NCI-H2107 (cell line): ENCODE measurements at places on chromosomes 5 and 9.

- peak; percentile 15 for DNase-seq
Measured at GRCh38 chr9:112751056-112751795, 666 bp downstream of the SNX30 start.

- DNase-seq: no peak
Measured at GRCh38 chr5:52840277-52841050, 52.7 kb downstream of the ITGA1 start.

GRCh38 chr5:113099822-113100221, 123.2 kb downstream of the DCP2 start:
- DNase-seq: no peak

- DNase-seq: no peak
Measured at GRCh38 chr5:150117945-150118560, 31.7 kb upstream of the CSF1R start.

GRCh38 chr5:95712347-95712958, 18.7 kb upstream of the RHOBTB3 start:
- no peak for DNase-seq

GRCh38 chr9:37956904-37957663, 53.2 kb upstream of the SLC25A51 start:
- no peak for DNase-seq

DNA sequence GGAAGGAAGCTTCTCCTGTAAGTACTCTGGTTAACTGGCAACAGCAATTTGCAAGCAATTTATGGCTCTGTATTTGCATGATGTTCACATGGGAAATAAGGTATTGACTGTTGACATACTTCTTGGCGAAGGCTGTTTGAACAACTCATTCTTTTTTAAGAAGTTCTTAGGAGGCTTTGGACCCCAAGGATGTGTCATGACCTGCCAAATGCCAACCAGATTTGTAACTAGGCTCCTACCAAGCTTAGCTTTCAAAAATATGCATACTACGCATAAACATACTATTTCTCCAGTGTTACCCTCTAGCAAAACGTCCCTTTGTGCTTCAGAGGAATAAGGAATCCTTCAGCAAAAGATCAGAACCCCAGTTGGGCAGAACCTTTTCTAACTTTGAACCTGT, 165.2 kb upstream of the MSX2 start:
- DNase-seq: no peak

DNA sequence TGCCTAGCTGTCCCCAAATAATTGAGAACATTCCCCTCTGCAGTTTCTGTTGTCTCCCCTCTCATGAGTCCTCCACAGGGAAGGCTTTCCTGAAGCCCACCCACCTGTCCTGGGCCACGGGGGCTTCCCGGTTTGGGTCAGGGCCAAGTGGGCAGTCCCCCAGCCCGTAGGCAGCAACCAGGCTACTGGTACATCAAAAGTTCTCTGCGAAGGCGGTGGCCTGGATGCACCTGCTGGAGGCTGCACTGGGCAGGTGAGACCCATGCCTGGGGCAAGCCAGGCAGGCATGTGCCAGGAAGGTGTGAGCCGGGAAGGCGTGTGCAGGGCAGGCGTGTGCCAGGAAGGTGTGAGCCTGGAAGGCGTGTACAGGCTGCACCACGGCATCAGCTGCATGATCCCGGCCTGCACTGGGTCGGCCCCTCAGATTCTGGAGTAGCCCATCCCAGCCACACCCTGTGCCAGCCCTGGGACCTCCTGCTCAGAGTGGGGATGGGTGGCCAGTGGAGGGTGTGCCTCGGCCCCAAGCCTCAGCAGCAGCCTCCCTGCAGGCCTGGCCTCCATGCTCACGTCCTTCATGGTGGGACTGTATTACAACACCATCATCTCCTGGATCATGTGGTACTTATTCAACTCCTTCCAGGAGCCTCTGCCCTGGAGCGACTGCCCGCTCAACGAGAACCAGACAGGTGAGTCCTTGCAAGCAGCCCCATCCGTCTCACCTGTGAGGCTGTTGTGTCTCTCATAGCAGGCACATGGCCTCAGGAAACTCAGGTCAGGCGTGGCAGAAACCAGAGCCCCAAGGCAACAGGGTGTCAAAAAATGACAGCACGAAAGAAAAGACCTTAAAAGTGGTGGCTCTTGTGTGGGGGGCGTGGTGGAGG, 8.7 kb downstream of the SLC6A19 start:
- no peak for DNase-seq

- no peak for DNase-seq
Measured at GRCh38 chr5:180387798-180388197, 34.7 kb upstream of the GFPT2 start.

- DNase-seq: no peak
Measured at GRCh38 chr5:180294411-180294810, 2.5 kb upstream of the MAPK9 start.

DNA sequence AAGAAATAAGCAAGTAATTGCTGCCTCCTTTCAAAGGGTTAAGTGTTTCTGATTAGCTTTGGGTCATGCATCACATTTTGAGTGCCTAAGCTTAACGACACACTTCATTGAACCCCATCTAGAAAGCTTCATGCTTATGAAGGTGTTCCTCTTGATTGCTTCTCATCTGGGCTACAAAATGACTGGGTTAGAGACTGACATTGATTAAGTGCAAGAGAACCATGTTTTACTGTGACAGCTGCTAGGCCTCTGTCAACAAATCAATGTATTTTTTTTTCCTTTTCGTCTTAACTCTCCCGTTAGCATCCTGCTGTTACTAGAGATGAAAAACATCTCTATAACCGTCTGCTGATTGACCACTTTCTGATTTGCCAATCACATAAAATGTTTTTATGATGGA, 725.0 kb downstream of the TLE1 start:
- DNase-seq: no peak

DNA sequence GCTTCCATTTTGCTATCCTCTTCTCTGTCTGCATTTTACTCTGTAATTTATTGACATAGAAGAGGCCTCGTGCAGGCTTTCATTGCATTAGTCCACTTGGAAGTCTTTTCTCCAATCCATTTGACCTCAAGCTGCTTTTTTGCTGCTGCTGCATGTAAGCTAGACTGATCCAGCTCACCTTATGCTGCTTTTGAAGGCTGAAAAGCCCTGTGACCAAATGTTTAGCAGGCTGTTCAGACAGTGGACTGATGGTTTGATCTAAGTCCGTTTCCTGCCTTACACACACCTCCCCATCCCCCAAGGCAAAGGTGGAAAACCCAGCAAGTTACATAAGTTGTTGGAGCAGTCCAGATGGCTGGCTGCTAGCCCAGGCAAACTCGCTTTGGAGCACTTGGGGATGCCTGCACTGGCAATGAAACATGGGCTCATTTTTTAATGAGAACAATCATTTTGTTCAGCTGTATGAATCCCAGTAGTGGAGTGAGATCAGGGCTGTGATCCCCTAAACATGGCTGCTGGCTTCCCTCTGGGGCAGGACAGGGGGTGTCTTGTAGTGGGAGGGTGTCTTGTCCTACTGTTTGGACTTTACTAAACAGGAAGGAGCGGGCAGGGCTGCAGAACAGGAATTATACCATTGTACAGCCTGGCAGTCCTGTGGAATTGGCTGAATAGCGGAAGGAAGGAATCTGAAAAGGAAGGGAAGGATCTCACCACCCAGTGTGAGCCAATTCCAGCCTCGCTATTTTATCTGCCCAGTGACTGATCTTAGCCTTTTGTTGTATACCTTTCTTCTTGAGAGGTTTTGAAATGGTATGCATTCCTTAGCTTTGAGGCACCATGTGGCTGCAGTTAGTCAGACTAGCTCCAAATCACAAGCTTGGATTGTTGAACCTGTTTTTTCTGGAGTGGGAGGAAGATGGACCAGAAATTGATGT, 212.0 kb downstream of the ARHGAP26 start:
- no peak for DNase-seq

GRCh38 chr5:149239917-149240316, 31.7 kb upstream of the AFAP1L1 start:
- no peak for DNase-seq

- no peak for DNase-seq
Measured at GRCh38 chr5:166649676-166650075, 1641.8 kb upstream of the WWC1 start.

- DNase-seq: no peak
Measured at GRCh38 chr5:143437666-143438273, 34.3 kb upstream of the NR3C1 start.

DNA sequence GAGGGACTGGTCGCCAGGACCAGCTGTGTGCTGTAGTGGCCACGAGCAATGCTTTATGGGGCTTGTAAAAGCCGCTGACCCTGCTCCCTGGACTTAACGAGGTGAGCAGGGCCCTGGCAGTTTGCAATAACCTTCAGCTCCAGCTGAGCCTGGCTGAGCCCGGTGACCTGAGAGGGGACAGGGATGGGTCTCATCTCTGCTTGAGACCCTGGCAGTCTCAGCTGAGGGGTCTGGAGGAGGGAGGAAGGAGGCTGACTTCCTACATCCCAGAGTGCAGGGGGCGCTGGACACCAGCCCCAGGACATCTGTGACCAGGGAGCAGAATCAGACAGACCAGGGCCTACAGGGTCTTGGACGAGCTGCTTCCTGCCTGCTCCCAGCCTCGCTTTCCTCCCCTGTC, 277.5 kb upstream of the MVB12B start:
- no peak for DNase-seq

GRCh38 chr9:82354279-82354659, 365.7 kb downstream of the SPATA31D1 start:
- no peak for DNase-seq

DNA sequence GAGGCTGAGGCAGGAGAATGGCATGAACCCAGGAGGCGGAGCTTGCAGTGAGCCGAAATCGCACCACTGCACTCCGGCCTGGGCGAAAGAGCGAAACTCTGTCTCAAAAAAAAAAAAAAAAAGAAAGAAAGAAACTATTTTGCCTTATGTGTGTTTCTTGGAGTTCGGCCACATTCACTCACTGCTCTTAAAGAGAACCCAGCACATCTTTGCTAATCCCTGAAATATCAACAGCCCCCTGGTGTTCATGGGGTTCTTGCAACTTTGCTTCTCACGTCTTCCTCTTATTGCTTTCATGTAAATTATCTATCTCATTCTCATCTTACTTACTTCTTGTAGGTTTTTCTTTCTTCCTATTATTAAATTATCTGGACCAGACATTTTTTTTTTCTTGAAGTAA, 126.3 kb upstream of the ASTN2 start:
- DNase-seq: no peak

- DNase-seq: no peak
Measured at GRCh38 chr5:146751781-146752401, 126.7 kb downstream of the PPP2R2B start.

GRCh38 chr5:65623482-65623881, 651 bp downstream of the TRIM23 start:
- DNase-seq: no peak

- DNase-seq: no peak
Measured at GRCh38 chr5:149930043-149930748, 14.4 kb downstream of the PDE6A start.

DNA sequence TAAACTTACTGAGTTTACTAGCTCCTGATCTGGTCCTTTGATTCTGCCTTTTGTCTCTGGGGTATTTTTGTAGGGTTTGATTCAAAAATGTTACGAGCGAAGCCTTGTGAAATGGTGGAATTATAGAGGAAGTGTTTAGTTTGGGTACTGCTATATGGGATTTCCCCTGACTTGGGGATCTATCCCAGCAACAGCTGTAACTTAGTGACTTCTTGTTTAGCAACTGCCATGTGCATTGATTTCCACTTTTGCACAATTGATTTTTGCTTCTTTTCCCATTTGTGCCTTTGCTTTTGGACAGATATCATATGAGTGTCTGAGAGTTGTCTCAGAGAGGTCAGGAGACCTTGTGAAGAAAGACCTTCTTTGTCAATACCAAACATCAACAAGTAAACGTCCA, 248.5 kb upstream of the DAP start:
- no peak for DNase-seq

DNA sequence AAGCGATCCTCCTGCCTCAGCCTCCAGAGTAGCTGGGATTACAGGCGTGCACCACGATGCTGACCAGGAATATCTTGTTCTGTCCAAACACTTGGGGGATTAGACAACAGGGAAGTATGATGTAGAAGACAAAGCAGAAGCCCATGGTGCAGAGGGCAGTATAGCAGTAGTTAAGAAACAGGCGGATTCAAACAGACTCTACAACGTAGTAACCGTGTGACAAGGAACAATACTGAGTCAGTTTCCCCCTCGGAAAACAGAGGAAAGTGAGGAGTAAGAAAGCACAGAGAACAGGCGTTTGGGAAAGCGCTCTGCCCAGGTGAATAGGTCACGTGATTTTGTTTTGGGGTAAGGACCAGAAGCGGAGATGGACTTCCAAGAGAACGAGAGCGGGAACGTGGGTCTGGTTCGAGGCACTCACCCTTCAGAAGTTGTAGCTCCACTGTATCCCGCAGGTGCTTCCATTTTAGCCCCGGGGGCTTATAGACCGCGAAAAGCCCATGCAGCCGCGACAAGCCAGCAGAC, 306 bp downstream of the TRUB2 start:
- no peak for DNase-seq
